Activated naive CD4-positive, alpha-beta T cell (primary cell): ENCODE measurements at places on chromosomes 2 and 18.
A peak's percentile ranks its signal among the peaks of the same experiment; 100 is the strongest.

- no peak for DNase-seq
These were observed 72.4 kb upstream of the TNP1 start for GRCh38 chr2:216932113-216932862.

DNA sequence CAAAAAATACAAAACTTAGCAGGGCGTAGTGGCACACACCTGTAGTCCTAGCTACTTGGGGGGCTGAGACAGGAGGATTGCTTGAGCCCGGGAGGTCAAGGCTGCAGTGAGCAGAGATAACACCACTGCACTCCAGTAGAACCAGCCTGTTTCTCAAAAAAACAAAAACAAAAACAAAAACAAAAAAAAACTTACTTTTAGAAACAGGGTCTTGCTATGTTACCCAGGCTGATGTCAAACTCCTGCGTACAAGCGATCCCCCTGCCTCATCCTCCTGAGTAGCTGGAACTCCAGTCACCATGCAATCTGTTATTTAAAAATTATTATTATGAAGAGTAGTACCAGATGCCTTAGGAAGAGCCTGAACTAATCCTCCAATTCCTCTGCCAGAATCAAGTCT lies 35.0 kb upstream of the GLI2 start:
- no peak for DNase-seq

- DNase-seq, result no peak
These were observed 13.4 kb downstream of the FMNL2 start for GRCh38 chr2:152348388-152348787.

- peak; percentile 69 for DNase-seq
These were observed 13.2 kb upstream of the SEH1L start for GRCh38 chr18:12934454-12935071.

DNA sequence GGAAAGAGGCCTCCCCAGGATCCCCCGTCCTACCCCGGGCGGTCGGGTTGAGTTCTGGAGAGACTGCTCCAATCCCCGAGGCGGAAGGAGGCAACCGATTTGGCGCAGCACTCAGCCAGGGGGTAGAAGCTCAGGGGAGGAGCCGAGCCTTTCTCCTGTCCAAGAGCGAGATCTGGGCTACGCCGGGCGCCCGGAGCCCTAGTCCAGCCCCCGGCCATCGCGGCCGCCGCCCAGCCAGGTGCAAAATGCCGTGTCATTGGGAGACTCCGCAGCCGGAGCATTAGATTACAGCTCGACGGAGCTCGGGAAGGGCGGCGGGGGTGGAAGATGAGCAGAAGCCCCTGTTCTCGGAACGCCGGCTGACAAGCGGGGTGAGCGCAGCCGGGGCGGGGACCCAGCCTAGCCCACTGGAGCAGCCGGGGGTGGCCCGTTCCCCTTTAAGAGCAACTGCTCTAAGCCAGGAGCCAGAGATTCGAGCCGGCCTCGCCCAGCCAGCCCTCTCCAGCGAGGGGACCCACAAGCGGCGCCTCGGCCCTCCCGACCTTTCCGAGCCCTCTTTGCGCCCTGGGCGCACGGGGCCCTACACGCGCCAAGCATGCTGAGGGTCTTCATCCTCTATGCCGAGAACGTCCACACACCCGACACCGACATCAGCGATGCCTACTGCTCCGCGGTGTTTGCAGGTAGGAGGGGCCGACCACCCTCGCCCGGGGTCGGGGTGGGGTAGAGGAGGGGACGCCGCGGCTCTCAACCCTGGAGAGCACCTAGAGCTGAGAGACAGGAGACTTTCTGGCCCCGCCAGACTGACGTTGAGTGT lies at the start of gene DYSF:
Gene DYSF, plus strand, starts transcription at position 158 of the 817 bp plus-strand sequence.
- DNase-seq, result no peak

- DNase-seq, result no peak
These were observed 85.6 kb downstream of the PRKCE start for GRCh38 chr2:45736757-45737704.

GRCh38 chr2:229124136-229124535 lies 147.0 kb downstream of the PID1 start:
- DNase-seq, result no peak

DNA sequence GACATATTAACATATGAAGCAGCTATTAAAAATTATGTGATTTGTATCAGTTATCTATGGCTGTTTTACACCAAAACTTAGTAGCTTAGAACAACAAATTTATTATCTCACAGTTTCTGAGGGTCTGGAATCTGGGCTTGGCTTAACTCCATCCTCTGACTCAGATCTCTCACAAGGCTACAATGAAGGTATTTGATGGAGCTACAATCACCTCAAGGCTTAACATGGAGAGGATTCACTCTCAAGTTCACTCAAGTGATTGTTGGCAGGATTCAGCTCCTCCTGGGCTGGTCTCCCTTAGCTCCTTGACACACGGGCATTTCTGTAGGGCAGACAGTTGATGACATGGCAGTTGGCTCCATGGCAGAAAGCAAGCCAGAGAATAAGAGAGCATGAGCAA lies 133.0 kb upstream of the SLC14A2 start:
- no peak for DNase-seq

- DNase-seq, result no peak
These were observed 61.0 kb downstream of the GRB14 start for GRCh38 chr2:164560181-164560792.

DNA sequence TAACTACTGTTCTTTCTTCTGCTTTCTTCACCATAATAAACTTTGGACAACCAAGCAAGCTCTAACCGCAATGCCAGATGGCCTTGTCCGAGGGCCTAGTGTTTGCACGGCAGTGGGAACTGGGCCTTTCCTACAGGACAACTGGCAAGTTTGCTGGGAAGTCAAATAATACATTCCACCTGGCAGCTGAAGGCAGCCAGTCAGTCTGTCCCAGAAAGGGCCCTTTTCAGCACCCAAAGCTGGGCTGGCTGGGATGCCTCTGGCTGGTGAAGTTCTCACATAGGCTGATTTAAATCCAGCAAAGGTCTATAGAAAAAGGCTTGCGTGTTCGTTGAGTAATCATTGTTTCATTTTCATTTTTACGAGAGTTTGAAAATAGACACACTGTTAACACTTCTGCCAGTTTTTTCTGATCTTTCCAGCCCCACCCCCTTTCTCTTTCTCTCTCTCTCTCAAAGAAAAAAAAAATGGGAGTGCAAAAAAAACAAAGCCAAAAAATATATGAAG lies 110.0 kb upstream of the EPAS1 start:
- DNase-seq, result no peak

GRCh38 chr2:165544897-165545296 lies 75.4 kb downstream of the CSRNP3 start:
- DNase-seq, result no peak

DNA sequence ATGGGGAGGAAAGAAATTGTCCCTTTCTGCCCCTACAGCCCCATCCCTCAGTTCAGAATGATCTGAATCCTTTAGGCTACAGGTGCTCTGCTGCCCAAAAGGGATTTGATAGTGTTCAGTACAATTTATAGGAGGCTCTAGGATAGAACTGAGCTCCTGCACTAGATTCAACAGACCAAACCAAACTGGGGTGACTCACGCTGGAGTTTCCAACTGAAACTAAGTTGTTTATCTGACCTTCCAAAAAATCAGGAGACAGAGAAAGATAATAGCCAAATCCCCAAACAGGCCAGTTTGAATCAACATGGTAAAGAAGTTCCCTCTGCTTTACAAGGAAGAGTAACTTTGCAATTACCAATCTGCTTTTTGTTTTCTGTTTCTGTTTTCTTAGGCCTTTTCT lies 72.7 kb upstream of the MBOAT2 start:
- DNase-seq, result no peak
